ENCODE measurements at places on chromosomes 16 and 17. TPM values are rescaled to one million over a fixed set of nuclear protein-coding genes. Genes with fewer than 3 reads are reported as not detected.

Gene NECAB2
- not detected for total RNA-seq

Gene SRCAP
- total RNA-seq, result 93.9 TPM

Gene GJC1
- 1.3 TPM for total RNA-seq

Gene SLC13A2
- not detected for total RNA-seq

Gene SLC16A13
- 31.2 TPM for total RNA-seq

Gene TBX2
- total RNA-seq, result not detected

Gene KRTAP9-6
- total RNA-seq, result not detected
